ENCODE measurements at places on chromosomes 2 and 18.

DNA sequence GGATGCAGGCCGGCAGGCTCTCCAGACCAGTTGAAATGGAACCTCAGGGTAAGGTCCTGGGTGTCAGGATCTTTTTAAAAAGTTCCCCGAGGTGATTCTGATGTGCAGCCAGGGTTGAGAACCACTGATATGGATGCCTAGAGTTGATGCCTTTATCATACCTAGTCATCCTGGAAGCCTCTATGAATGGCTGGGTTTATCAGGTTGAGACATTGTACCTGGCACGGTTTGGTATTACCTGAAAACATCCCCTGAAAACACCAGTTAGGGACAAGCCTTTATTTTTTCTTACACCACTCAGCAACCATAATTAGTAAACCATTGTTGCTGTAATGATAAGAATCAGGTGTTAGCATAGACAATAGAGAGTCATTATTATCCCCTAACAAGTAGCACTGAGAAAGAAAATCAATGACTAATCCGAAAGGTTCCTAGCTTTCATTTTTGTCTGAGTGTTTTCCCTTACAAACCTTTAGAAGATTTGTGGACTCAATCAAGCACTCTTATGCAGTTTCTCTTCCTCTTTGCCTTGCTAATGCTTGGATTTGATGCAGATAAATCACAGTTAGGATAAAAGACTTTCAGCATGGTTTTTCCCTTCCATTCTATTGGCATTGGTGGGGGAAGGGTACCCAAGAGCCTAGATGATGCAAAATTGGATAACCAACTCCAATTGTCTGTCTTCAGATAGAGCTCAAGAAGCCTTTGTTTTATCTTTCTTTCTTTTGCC lies 116.5 kb upstream of the LYPD6 start:
- DNase-seq: no peak

- no peak for DNase-seq
Measured at GRCh38 chr2:198697218-198697617, 760.5 kb downstream of the SATB2 start.

DNA sequence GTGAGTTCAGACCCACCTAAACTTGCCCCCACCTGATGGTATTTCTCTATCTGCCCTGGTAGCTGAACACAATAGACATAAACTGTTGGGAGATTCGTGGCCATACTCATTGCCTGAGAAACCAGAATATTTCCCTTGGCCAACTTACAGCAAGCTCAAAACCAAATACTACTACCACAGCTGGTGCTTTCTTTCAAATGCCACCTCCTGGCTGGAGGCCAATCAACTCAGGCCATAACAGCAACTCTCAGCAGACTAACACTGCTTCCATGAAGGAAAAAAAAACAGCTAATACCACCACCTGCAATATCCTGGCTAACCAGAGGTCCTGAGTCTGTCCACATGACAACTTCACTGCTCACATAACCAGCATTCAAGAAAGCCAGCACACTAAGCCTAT lies 373.1 kb downstream of the CMPK2 start:
- DNase-seq: no peak

- DNase-seq: peak; percentile 86
Measured at GRCh38 chr2:70647873-70648481, 94.4 kb upstream of the TGFA start.

DNA sequence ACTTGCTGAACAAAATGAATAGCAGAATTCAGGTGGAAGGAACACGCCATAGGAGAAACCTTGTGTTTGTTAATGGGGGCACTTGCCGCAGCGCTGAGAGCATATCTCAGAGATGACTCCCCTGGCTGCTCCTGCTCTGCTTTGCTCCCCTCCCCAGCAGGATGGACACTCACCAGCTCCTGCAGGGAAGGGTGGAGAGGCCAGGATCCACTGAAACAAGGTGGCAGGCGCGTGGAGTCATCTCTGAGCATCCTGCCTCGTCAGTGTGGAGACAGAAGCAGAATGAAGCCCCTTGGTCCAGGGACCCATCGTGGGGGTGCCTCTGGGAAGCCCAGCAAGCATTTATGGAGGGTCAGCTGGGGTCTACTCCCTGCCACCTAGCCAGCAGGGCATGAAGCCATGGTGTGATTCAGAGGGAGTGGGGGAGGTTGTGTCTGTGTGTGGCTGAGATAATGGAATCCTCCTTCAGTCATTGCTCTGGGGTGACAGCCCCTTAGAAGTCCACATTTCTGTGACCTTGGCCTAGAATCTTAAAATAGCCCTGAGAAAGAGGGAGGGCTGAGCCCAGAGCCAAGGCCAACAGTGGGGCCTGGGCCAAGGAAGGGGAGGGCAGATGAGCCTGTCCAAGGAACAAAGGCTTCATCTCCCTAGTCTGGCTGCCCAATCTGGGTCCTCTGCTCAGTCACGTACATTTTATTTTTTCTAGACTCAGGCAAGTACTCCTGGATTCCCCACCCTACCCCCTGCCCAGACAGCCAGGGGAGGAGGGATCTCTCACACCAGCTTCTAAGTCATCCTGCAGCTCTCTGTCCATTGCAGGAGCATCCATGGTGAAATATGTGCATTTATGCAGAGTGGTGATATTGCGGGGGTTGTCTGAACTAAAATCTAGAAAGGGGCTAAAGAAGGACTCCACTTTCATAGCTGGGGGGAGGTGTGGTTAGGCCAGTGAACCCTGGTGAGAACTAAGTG lies 215.4 kb downstream of the ZBTB7C start:
- DNase-seq: no peak

DNA sequence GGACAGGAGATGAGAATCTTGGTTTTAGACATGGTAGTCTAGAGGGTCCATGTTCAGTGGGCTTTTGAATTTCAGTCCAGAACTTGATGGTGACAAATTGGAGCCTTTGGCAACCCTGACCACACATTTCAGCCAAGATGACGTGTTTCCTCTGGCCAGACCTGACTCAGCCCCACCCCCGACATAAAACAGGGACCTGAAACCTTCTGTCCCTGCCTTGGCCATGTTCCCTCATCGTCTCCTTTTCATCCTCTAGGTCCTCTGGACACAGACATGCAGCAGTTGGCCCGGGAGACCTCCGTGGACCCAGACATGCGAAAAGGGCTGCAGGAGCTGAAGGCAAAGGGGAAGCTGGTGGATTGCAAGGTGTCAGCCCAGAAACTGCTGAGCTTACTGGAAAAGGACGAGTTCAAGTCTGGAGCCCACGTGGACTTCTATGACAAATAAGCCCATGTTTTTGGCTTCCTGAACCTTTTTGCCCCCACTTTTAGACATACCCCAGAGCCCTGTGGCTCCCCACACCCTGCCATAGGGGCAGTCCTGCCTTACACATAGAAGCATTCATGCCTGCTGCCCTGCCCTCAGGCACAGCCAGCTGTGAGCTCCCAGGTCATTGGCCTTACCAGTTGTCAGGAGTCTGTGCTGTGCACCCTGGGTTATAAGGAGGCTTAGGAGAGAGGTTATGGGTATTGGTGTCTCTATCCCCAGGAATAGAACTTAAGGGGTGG lies 4.0 kb downstream of the SPR start:
- DNase-seq: no peak

GRCh38 chr18:14978962-14979535 lies 231.1 kb downstream of the ANKRD30B start:
- DNase-seq: no peak

DNA sequence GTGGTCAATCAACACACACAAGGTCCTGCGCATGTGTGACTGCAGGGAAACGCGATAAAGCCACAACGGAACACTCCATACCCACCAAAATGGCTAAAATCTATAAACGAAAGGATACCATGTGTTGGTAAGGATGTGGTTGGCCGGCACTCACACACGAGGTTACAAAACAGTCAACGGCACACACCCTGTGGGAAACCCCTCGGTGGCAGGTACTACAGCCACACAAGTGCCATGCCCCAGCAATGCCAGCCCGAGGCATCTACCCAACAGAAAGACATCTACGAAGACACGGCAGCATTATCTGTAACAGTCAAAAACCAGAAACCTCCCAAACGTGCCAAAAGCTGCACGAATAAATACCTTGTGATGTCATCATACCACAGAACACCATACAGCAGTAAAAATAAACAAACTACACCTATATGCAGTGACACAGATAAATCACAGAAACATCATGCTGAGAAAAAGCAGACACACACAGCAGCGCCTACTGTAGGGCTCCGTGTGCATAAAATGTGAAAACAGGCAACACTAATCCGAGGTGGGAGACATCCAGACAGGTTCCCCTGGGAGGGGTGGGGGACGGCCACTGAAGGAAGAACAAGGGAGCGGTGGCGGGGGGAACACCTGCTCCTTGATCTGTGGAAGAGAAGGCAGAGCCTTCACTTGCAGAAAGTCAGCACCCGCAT lies 36.7 kb downstream of the HDAC4 start:
- peak; percentile 83 for DNase-seq

DNA sequence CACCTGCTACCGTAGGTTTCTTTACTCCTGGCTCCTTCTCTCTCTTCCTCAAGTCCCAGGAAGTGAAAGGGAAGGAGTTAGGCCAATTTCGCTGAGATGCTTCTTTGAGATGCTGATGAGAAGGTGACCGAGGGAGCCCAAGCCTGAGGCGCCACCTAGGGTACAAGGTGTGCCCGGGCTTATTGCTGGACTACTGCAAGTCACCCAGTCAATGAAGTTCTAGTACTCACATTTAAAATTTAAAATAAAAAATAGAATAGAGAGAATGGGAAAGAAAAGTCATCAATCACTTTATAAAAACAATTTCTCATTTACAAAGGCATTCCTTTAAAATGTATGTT lies 45.3 kb downstream of the ACAA2 start:
- no peak for DNase-seq

DNA sequence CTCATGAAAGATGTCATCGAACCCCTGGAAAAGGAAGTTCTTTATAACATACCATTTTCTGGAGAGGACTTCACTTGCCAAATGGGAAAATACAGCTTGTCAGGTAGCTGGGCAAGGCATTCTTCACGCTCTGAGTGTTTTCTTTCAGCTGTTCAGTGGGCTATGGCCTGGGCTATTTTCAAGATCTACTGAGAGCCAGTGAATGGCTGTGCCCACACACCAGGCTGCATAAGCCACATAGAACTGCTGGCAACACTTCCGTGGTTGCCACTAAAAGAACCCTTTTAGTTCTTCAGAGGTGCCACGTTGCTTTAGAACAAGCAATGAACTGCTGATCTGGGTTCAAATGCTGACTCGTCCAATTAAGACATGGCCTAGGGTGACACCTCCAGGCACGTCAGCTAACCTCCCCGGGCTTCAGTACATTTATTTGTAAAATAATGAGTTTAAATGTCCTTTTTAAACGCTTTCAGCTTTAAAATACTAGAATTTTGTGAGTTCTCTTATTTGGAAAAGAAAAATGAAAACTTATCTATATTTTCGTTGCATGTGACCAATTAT lies 36.6 kb upstream of the GORASP2 start:
- DNase-seq: no peak

GRCh38 chr18:23337599-23338444 lies 115.3 kb upstream of the RIOK3 start:
- no peak for DNase-seq

GRCh38 chr2:2104331-2104730 lies 226.7 kb downstream of the MYT1L start:
- DNase-seq: no peak

- no peak for DNase-seq
Measured at GRCh38 chr18:7980656-7981055, 413.5 kb downstream of the PTPRM start.

GRCh38 chr18:21051620-21052019 lies 60.0 kb downstream of the ROCK1 start:
- DNase-seq: no peak

GRCh38 chr2:105721991-105722511 lies 22.7 kb upstream of the NCK2 start:
- no peak for DNase-seq

DNA sequence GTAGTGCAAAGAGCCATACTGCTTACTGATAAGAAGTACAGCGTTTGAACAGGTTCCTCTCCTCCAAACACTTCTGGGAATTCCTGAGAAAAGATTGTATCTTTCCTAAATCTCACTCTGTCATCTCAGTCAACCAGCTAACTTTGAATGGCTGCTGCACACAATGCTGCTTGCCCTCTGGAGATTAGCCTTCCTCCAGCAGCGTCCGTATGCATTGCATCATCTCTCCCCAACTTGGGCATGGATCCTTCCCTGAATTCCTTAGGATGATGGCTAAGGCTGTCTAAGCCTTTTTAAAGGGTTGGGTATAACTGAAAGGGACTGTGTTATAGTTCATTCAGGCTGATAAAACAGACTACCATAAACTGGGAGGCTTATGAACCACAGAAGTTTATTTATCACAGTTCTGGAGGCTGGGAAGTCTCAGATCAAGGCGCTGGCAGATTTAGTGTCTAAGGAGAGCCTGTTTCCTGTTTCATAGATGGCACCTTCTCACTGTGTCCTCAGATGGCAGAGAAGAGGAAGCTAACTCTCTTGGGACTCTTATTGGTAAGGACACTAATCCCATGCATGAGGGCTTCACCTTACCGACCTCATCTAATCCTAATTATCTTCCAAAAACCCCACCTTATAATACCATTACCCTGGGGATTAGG lies 105.3 kb downstream of the PAX3 start:
- DNase-seq: no peak

DNA sequence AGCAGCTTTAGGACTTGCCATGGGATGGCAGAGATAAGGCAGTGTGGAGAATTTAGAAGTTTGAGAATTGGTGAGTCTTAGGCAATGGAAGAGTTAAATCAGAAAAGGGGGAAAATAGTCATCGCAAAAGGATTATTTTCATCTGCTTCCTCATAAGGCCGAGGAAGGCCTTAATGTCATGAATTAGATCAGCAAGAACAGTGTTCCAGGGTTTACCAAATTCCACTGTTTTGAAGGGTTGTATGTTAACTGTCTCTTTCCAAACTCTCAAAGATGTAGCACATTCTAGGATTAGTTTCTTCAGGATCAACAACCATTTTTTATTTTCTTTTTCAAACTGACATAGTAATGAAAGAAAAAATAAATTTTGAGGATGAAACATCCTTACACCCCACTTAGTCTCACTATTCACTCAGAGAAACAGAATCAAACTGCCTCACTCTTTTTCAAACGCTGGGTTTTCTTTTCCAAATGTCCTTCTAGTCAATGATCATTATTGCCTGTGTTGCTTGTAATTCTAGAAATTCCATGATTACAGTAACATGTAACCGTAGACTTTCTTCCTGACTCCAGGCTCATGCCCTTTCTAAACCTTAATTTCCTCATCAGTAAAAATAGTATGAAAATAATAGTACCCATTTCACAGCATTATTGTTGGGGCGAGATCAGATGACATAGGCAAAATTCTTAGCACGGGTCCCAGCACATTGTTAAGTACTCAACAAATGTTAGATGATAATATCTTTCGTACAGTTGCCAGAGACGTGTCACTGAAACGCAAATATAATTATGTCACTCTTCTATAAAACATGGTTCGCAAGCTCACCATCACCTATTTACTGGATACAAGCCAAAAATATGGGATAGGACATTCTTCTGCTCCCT lies 23.6 kb downstream of the ZEB2 start:
- no peak for DNase-seq

- no peak for DNase-seq
Measured at GRCh38 chr2:85019121-85019520, 48.2 kb downstream of the KCMF1 start.

DNA sequence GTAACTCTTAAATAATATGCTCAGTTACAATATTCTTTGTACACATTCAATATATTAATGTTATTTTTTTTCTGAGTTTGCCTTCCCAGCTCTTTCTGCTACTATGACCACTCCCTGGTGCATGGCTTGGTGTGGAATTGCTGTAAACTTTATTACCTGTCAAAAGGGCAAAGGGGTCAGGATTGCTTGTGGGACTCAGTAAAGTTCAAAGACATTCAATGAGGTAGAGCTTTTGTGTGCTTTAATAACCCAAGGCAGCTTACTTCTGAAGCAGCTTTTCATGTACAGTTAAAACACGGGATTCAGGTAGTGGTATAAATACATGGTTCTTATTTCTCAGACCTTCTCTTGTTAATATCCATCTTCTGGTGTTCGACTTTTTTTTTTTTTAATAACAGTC lies 132.8 kb downstream of the MEIS1 start:
- DNase-seq: no peak
